ENCODE measurements at places on chromosomes 6 and 20.
A peak's percentile ranks its signal among the peaks of the same experiment; 100 is the strongest.

GRCh38 chr6:10174056-10174455 lies 240.8 kb downstream of the TFAP2A start:
- no peak for DNase-seq

- DNase-seq: no peak
Measured at GRCh38 chr6:31768363-31769257, 6.2 kb downstream of the SAPCD1 start.

- DNase-seq: peak; percentile 46
Measured at GRCh38 chr20:45372646-45373352, 5.3 kb downstream of the TP53TG5 start.

DNA sequence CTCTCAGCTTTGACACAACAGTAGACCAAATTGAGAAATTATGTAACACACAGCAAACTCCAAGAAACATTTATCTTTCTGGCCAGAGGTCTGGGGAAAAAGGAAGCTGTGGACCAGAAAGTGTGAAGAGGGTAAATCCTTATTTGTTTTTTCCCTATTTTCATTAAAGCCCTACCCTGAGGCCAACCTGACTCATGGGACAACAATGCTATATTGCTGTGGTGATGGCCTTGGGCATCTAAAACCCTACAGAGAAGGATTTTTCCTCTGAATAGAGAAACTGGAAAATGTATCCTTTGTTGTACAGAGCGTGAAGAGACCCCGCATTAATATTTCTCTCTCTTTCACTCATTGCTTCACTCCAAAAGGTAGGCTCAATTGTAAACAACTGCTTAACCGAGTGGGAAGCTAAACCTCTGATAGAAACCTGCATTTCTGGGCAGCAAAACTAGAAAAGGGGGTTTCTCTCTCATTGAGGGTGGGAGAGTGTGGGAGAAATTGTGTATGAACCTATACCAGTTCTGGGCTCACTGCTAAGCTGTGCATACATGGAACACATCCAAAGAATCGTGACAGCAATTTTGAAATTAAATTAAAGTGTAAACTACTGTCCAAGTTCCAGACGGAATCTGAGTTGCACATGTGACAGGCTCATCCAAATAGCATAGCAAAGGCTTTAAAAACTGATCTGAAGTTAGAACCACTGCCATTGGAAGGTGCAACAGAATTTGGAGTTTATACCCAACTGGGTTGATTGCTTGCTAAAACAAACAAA lies 175.5 kb downstream of the CLVS2 start:
- no peak for DNase-seq

DNA sequence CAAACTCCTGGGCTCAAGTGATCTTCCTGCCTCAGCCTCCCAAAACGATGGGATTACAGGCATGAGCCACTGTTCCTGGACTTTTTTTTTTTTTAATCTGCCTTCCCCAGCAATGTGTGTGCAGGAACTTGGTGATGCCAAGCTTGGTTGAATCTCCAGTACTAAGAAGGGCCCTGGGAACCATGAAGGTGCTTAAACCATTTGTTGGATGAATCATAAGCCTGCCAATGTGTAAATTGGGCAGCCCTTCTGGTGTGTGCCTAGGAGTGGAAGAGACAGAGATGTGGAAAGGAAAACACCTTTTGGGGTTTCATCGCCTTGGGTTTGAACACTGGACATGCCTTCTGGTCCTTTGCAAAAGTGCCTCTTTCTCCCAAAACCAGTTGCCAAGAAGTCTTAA lies 7.1 kb upstream of the SPO11 start:
- no peak for DNase-seq

All from foreskin fibroblast (primary cell).